ENCODE measurements at places on chromosomes 4 and X.

DNA sequence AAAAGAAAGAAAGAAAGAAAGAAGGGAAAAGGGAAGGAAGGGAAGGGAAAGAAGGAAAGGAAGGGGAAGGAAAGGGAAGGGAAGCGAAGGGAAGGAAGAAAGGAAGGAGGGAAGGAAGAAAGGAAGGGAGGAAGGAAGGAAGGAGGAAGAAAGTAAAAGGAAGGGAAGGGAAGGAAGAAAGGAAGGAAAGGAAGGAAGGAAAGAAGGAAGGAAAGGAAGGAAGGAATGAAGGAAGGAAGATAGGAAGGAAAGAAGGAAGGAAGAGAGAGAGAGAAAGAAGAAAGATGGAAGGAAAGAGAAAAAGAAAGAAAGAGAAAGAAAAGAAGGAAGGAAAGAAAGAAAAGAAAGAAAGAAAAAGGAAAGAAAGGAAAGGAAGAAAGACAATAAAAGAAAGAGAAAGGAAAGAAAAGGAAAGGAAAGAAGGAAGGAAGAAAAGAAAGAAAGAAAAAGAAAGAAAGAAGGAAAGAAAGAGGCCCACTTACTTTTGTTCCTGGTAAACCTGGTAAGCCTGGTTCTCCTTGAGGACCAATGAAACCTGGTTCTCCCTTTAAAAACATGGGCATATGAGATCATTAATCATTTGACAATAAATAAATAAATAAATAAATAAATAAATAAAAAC, 105.9 kb upstream of the ETNPPL start:
- DNase-seq: no peak

DNA sequence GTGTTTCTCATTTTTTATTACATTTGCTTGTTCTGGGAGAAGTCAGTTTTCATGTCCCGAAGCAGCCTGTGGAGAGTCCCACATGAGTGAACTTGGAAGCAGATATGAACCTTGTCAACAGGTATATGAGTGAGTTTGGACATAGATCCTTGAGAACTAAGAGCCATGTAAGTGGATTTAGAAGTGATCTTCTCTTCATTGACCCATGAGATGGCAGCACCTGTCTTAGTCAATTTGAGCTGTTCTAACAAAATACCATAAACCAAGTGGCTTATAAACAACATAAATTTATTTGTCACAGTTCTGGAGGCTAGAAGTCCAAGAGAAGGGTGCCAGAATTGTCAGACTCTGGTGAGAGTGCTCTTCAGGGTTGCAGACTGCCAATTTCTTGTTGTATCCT, 1043.8 kb downstream of the ADGRL3 start:
- no peak for DNase-seq

- DNase-seq: no peak
Measured at GRCh38 chr4:42310358-42310757, 86.9 kb upstream of the SHISA3 start.

- DNase-seq: no peak
Measured at GRCh38 chr4:103150677-103151076, 47.5 kb downstream of the CENPE start.

- DNase-seq: no peak
Measured at GRCh38 chrX:150150076-150150779, 211.9 kb upstream of the EOLA2 start.

DNA sequence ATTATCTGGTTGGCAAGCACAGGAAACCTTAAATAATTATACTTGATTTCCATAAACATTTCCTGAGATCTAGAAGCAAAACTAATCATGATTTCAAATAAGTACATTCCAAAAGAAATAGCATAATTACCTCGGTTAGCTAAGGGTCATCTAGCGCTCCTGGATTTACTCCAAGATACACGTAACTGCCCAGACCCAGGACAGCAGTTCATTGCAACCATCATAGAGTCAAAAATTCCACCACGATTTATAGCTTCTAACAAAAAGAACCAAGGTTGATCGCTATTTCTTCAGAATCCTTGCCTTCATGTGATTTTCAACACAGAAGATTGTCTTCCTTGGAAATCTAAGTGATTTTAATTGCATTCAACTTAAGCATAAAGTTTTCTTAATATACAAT, 1235.5 kb upstream of the TENM3 start:
- no peak for DNase-seq

DNA sequence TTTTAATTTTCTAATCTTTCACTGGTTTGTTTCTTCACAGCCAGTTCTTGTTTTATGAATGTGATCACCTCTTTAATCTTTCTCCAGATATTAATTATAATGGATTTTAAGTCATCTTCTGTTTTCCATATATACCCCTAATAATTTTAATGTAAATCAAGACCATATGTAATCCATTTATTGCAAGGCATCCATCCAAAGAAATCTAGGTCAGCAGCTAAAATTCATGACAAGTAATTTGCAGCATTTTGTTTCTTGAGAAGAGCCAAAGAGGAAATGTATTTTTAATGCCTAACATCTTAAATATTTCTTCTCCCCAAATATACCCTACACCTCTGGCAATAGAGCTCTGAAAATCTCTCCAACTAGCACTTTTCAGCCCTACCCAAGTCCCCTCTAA, 81.1 kb downstream of the SUPT20HL2 start:
- DNase-seq: no peak

DNA sequence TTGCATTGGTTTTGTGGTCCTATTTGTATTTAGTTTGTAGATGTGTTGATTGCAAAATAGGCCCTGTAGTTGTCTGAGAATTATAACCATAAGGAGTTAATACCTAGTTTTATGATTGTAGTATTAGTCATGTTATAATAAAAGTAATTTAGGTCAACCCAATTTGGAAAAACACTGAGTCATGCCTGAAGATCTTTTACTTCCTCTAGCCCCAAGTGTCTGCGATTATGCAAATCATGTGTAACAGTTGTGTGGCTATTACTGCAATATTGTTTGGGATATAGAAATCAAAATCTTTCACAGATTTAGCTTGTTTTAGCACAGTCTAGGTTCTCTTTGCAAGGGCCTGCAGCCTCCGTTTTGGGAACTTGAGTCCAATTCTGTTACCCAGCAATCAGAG, 12.6 kb downstream of the SRD5A3 start:
- no peak for DNase-seq

DNA sequence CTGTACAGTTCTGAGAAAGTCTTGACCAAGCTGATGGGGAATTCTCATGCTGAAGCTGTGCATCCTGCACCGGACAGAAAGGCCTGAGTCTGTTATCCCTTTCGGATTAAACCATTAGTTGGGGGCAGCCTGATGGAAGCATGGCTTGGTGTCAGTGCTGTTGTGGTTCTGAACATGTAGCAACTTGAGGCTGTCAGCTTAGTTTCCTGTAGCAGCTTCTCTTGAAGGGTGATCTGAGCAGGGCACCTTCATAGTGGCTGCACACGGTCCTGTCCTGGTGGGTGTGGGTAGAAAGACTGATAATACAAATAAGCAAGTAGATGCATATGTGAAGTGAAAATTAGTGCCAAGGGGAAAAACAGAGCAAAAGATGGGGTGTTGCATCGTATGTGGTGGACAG, 11.7 kb downstream of the KIAA0232 start:
- no peak for DNase-seq

- DNase-seq: no peak
Measured at GRCh38 chr4:32826169-32826568, 2106.0 kb downstream of the PCDH7 start.

- DNase-seq: no peak
Measured at GRCh38 chr4:7375427-7375826, 59.3 kb downstream of the PSAPL1 start.

GRCh38 chrX:107829878-107830277, 4.2 kb downstream of the MID2 start:
- no peak for DNase-seq

DNA sequence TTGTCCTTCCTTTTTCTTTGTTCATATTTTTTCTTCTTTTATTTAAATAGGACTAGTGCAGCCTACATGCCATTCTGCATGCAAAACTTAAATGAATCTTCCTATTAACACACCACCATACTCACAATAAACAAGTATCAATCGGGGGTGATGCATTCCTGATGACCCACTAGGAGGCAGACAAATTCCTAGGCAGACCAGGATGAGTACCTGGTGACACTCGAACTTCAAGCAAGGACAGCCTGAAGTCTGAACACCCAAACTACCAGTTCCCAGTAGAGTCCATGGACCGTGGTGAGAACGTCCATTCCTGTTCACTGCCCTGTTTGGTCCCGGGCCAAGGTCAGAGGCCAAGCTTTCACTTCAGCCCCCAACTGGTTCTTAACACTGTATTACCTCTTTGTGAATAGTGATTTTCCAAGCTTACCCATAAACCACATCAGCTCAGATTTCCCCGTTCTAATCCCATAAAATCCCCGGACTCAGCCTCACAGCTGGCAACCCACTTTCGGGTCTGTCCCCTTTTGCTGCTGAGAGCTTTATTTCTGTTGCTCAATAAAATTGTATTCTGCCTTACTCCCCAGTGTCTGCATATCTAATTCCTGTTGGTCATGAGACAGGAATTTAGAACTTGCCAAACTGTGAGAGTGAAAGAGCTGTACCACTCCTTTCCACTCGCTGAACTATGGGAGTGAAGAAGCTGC, 1286.6 kb downstream of the FSTL5 start:
- DNase-seq: no peak

DNA sequence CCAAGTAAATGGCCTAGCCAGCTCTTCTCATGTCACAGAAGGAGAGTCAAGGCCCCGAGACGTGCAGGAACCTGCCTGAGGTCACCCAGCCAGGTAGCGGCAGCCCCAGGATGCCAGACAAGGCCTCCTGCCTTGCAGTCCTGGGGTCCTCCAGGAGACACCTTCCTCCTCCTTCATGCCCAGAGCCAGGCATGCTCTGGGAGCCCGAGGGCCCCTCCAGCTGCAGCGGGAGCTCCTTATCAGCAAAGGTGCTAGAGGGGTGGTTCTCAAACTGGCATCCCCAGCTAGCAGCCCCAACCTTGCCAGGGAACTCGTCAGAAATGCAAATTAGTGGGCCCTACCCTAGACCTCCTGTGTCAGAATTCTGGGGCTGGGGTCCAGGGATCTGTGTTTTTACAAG, 56.2 kb upstream of the AFAP1 start:
- DNase-seq: no peak

GRCh38 chr4:2049811-2050210, 9.3 kb upstream of the NAT8L start:
- no peak for DNase-seq

DNA sequence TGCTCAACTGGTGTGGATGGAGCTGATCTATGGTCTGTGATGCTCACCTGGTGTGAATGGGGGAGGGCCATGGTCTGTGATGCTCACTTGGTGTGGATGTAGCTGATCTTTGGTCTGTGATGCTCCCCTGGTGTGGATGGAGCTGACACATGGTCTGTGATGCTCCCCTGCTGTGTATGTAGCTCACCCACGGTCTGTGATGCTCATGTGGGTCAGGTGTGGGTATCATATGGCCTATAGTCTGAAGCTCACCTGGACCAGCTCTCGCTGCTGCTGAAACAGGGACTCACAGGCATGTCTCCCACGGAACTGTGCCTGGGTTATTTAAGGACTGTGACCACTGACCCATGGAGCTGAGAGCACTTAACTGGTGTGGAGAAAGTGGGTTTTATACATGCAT, 109.7 kb downstream of the CRLF2 start:
- DNase-seq: no peak

DNA sequence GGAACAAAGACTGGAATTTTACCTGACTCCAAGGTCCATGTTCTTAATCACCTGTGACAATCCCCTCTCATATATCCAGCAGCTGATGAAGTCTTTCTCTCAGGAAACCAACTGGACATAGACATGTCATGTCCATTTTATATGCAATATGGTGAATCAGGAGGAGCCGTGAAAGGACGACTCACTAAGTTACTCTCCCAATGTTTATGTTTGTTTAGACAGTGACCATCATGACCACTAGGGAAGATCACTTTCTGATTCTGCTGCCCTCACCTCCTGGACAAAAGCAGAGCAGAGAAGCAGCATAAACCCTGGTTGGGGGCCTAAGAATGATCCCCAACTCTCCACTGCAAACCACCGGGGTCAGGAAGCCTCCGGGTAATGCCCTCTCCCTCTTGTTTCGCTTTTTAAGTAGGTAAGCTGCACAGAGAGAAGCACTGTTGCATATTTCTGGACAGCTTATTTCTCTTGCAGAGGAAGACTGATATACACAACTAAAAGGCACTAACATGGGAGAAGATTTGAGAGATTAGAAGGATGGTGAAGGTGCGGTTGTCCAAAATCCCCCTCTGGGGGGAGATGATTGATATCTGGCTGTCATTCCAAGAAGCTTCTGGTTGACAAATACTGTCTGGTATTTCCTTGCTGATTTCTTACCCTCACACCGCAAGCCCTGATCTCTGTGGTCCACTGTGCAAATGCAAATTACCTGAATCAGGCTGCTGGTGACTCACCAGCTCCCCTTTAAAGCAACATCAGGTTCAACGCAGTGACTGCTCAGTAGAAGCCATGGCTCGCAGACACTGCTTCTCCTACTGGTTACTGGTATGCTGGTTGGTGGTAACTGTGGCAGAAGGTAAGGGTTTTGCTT, at the start of gene ODAPH:
TSS of gene ODAPH (plus strand) at position 773 of the 871 bp plus-strand sequence. CDS start at position 790, 17 bp downstream.
- DNase-seq: no peak

GRCh38 chr4:144750348-144750747, 104.4 kb downstream of the HHIP start:
- no peak for DNase-seq

DNA sequence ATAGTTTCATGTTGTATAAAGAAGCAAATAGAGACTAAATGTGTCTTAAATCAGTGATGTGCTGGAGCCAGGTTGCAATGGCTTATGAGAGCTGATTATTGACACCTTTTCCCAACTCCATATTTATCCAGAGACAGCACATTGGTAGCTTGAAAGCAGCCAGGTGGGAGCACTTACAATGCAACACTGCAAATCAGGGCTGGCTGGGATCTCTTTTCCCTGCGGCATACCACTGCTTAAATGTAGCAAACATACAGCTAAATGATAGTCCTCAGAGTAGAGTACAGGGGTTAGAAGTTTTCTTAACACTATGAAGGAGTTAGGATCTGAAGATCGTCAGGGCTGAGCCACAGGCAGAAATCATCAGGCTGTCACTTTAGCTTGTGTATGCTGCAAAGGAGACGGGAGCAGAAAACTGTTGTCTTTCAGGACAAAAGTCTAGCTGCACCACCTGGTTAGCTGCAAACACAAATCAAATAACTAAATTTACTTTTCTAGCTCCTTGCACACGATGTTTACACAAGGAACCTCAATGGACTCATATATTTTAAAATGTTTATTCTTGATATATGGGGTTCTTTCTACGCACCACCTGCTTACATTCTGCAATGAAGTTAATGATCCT, 527.3 kb downstream of the TLL1 start:
- no peak for DNase-seq

GRCh38 chr4:168831919-168832762, 177.9 kb downstream of the CBR4 start:
- DNase-seq: no peak

GRCh38 chrX:118706681-118707080, 20.7 kb upstream of the IL13RA1 start:
- DNase-seq: no peak

DNA sequence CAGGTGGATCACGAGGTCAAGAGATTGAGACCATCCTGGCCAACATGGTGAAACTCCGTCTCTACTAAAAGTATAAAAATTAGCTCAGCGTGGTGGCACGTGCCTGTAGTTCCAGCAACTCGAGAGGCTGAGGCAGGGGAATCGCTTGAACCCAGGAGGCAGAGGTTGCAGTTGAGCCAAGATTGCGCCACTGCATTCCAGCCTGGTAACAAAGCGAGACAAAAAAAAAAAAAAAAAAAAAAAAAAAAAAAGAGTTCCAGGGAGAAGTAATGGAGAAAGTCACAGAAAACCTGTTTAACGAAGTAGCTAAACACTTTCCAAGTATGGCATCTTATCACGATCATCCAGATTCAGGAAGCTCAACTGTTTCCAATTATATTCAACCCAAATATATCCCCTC, 10.9 kb downstream of the KLHL4 start:
- DNase-seq: no peak
